Heart left ventricle (tissue), 16 donors: ENCODE measurements at places on chromosomes 11 and 22. TPM values are rescaled to one million over a fixed set of nuclear protein-coding genes. Genes with fewer than 3 reads are reported as not detected.

The TKFC gene
- 16.8 TPM for total RNA-seq

The PISD gene
- 16.5 TPM for total RNA-seq

The CASP1 gene
- total RNA-seq = 6.2 TPM

The TMEM25 gene
- 19.8 TPM for total RNA-seq

DNA sequence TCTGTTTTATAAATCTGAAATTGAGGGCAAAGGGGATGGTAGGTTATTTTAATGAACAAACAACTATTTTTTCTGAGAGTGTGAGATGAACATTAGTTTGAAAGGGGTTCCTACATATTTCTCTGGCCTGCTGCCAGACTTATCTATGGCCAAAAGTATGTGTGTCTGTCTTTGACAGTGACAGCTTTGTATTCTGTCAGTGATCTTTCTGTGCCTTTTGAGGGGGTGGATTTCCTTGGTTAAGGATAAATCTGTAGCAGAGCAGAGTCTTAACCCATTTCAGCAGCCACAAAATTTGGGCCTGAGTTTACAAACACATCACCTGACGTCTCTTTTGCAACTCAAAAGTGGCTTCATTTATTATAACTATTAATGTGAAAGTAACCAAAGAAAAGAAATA lies 30.9 kb downstream of the ZFTA start:
- DNase-seq = no peak

- no peak for DNase-seq
Observed at GRCh38 chr22:29345932-29346331, 30.4 kb upstream of the RASL10A start.

DNA sequence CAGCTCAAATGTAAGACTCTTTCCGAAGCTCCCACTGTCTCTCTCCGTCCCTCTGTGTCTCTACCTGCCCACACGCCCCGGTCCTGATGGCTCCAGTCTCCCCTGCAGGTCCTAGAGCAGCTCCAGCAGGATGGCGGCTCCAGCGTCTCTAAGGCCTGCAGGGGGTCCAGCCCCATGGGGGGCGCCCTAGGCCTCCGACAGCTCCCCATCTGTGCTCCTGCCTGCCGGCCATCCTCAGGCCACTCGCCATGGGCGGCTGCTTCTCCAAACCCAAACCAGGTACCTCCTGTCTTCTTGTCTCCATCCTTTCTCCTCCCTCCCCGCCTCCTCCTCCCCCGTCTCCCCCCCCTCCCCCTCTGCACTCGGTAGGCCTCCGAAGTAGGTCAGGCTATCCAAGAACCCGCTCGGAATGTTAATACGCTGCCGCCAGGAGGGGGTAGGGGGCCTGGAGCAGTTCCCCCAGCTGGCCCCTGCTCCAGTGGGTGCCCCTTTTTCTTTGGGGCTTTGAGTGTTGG lies 699 bp downstream of the AIFM3 start:
- DNase-seq = no peak

The CSNK2A3 gene
- total RNA-seq = 1.3 TPM

GRCh38 chr11:71086687-71087258 lies 165.6 kb downstream of the SHANK2 start:
- no peak for DNase-seq

DNA sequence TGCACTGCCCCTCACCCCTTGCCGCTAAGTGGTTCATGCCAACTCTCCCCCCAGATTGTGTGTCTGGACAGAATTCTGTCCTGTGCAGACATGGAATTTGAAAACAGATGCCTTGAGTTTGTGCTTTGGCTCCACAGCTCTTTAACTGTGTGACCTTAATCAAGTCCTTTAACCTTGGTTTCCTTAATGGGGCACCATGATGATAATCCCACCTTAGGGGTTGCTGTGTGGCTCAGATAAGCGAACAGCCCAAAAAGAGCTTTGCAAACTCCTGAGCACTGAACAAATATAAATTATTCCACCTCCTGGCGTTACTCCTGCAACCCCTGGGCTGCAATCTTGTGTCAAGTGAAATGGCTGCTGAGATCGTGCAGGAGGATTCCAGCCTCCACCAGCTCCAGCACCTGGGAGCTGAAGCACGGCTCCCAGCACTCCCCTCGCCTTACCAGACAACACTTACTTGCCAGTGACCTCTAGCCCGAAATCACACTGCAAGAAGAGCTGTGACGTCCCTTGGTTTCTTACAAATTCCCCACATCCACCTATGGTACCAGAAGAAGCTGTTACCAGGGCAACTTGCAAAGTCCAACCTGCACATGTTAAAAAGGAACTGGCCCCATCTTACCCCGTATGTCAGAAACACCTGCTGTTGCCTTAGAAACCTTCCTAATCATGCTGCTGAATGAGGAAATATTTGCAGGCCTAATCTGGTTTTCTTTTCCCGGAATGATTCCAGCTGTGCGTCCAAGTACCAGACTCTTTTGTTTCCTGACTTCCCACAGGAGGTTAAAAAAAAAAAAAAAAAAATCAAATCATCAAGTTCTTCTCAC lies 13.2 kb downstream of the VPS37C start:
- DNase-seq = peak; percentile 16

DNA sequence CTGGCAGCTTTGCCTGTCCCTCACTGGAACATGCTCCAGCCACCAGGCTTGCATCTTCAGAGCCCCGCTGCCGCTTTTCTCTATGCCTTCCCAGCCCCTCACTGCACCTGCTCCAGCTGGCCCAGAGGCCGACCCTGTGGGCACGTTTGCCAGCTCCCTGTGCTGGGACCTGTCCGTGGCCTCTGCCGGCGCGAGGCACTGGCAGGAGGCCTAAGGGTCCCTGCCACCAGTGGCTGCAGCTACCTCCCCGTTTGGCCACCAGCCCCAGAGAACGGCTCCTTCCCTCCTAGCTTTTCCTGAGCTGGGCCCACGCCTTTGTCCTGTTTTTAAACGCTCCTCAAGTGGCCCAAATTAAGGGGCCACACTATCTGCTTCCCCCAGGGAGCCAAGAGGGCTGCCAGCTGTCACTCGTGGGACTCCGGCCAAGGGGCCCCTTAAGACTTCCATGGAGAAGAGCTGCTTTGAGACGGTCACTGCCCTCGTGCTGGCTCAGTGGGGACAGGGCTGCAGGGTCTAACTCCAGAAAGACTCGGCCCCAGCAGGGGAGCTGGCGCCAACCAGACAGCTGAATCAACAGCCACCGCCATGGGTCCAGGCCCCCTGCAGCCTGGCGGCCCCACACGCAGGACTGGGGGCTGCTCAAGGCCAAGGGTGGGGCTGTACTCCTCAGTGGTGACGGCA lies 24.6 kb upstream of the WNT7B start:
- peak; percentile 69 for DNase-seq

The RTN4RL2 gene
- total RNA-seq = 1.3 TPM

DNA sequence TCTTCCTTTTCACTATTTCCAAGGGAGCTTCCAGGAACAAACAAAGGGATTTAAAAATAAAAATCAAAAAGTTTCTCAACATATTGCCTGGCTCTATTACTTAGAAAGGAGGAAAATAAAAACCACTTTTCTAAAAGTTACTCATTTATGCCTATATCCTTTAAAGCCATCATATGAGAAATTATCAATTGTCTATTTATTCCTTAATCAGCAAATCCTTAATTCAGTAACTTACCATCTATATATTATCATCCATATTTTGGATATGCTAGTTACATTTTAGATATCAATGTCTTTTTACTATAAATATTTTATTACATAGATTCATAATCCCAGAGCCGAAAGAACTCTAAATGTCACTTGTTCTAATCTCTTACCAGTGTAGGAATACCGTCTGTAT lies 481.5 kb upstream of the ANO5 start:
- DNase-seq = no peak

The DDTL gene
- total RNA-seq = 2.2 TPM

- DNase-seq = no peak
Observed at GRCh38 chr22:42509548-42509947, 10.0 kb downstream of the RRP7A start.

DNA sequence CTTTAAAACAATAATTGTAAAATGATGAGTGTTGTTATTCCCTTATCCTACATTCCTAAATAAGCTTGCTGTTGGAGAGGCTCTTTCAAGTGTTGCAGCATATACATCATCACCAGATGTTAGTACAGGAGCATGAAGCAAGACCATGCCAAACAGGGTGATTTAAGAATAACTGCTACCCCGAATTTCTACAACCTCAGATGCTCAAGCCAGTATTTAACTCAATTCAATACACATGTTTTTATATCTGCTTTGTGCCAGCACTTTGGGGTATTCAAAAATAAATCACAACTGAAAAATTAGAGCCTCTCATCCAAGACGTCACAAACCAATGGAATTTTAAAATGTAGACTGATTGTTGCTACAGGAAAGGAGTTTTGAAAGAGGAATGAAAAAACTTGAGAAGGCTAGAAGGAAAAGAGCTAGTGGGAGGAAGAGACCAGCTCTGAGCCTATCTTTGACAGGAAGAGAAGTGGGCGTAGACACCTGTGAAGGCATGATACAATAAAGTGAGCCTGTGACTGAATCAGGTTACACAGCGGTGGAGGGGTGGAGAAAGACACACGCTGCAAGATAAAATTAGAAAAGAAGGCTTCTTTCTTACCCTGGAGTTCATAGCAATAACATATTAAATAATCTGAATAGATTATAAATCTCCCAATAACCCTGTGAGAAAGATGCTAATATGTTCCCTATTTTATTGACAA lies 95.8 kb downstream of the DLG2 start:
- DNase-seq = no peak

The MCAT gene
- total RNA-seq = 31.1 TPM

DNA sequence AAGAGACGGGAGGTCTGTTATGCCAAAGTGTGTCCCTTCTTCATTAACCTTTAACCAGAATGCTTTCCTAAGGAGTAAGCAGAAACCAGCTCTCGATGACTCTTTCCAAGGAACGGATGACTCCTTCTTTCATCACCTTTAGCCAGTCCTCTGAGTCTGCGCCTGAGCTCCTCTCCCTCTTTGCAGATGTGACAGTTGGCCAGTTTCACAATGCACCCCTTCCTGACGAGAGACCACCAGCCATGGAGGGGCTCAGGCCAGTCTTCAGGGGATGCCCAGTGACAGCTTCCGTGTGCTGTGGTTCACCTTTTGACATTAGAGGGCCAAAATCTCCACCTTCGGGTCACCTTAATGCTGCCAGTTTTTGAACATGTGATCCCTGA lies 826.1 kb downstream of the TBC1D22A start:
- no peak for DNase-seq

DNA sequence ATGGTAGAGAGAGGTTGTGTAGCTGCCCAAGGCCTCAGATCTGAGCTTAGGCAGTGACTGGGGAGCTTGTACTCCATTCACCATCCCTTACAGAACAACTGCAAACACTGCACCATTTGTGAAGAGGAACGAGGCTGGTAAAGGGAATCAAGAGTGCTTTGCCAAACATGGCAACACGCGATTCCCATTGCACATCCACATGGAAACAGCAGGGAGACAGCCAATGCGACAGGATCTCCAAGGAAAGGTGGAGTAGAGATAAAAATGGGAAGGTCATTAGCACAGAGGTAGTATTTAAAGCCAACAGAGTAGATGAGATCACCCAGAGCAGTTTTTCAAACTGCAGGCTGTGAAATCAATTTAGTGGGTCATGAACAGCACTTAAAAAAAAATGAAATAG lies 42.0 kb downstream of the TCF20 start:
- no peak for DNase-seq

The SEC14L2 gene
- 0.35 TPM for total RNA-seq

The TLCD5 gene
- 11.7 TPM for total RNA-seq

DNA sequence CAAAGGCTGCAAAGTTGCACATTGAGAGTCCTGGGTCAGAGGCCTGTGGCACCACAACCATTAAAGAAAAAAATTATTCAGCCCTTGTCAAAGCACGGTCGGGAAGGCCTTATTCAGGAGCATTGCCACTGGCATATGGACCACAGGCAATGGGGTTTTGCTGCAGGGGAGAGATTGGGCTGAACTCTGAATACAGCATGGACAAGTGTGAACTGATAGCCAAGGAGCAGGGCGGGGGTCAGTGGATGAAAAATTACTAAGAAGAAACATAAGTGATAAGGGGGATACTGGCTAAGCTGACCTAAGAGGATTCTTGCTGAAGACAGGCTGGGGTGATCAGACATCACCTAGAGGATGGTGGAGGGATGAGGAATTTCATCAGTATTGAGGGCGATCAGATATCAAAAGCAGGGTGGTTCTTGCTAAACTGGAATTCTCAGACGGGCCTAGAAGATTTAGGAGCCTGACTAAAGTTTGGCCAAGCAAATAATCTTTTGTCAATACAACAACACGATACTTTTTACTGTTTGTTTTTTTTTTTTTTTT lies 3.3 kb upstream of the DGCR8 start:
- DNase-seq = no peak

DNA sequence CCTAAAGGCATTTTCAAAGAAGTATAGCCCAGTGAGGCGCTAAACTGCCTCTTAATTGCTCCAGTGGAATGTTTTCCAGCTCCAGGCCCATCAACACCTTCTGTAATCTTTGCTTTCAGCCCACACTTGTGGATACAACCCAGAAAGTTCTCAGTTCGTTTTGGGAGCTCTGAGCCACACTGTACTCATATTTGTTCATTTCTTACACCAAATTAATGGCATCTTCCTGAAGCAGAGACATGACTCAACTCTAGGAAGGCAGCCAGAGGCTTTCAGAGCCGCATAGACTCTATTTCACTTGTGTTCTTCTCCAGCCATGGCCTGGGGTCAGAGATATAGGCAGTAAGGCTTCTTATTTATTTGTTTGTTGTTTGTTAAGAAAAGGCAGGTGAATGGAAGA lies 175.5 kb upstream of the NCAM1 start:
- DNase-seq = peak; percentile 60

The HSPB2 gene
- total RNA-seq = 19.0 TPM

DNA sequence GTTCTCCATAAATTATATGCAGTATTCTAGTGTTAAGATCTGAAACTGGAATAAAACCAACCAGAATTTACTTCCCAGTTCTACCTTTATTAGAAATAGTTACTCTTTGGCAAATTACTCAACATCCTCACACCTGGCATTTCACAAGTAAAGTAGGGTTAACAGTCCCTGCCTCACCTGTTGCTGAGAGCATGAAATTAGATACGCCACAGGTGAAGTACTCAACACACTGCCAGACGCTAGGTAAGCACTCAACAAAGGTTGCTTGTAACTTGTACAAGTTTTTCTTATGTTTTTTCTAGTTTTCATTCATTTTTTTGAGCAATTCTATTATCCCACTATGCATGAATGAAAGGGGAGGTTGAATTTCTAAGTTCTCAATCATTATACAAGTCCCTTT lies 267.6 kb upstream of the ARHGAP42 start:
- no peak for DNase-seq

The IFITM1 gene
- total RNA-seq = 167 TPM

DNA sequence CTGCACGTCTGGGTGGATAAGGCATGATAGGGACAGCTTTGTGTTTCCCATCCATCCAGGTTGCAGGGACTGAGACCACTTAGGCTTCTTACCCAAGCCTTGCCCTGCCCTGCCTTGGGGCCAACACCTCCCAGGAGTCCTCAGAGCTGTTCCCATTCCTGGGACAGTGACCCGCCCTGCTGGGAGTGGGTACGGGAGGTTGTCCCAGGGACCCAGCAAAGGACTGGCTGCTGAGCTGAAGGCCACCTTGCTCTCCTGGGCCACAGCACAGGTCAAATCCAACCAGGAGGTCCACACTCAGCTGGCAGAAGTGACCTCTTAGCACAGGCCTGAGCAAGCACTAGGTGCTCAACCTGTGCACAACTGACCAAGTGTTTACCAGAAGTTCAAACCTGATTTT lies 16.9 kb upstream of the ARHGEF17 start:
- DNase-seq = peak; percentile 10
